ENCODE measurements at places on chromosomes 2 and 18.

GRCh38 chr2:42819160-42819559 lies 26.8 kb upstream of the HAAO start:
- no peak for DNase-seq

GRCh38 chr18:26992926-26993325 lies 127.4 kb upstream of the AQP4 start:
- DNase-seq: no peak

DNA sequence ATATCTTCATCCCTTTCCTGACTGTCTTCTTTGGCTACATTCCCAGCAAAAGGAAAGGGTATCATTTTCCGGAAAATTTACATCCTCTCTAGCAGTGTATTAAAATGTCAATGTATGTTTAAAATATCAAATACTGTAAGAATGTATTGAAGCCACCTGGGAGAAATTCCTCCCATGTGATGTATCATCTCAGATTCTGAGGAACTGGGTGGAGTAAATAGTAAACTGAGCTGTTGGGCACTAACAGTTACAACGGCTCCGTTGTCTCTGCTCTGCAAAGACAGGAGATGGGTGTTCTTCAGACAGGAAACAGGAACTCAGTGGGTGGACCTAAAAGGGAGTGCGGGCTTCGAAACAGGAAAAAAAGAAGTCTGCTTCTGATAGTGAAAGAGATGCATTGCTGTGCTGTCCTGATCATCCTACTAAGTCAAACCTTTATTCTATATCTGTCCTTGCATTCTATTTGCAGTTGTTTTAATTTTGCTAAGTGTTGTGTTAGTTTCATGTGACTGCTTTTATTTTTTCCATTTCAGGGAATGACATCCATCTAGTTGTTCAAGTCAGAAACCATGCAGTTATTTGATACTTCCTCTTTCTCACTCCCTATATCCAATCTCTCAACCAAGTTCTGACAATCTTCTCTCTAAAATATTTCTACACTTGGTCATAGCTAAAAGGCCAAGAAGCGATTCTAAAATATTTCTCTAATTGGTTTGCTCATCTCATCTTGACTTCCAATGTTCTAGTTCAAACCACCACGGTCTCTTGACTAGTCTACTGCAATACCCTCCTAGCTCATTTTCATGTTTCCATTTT lies 19.4 kb downstream of the DOK1 start:
- no peak for DNase-seq

DNA sequence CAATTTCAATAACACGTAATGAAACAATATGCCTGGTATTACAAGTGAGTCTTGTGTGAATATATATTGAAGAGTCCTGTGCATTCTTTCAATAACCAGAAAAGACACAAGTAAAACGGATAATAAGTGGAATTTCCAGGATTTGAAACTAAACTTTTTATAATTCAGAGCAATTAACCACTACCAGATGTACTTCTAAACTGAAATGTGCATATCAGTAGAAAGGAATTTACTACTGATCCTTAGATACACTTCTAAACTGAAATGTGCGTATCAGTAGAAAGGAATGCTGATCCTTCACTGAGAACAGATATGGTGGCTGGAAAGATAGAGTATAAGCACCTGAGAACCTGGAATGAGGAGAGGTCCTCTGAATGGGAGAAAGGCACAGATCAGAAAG lies 470.9 kb upstream of the SPHKAP start:
- no peak for DNase-seq

- no peak for DNase-seq
Observed at GRCh38 chr2:48247206-48247605, 282.7 kb upstream of the STON1 start.

GRCh38 chr2:158006961-158007719 lies 94.5 kb upstream of the UPP2 start:
- no peak for DNase-seq

GRCh38 chr2:65605743-65606058 lies 173.3 kb upstream of the SPRED2 start:
- DNase-seq: no peak

GRCh38 chr2:206212673-206213513 lies 53.2 kb downstream of the EEF1B2 start:
- DNase-seq: no peak

GRCh38 chr2:176085861-176086771 lies 2.4 kb upstream of the EVX2 start:
- no peak for DNase-seq

GRCh38 chr18:68543344-68543743 lies 171.6 kb downstream of the TMX3 start:
- DNase-seq: no peak

DNA sequence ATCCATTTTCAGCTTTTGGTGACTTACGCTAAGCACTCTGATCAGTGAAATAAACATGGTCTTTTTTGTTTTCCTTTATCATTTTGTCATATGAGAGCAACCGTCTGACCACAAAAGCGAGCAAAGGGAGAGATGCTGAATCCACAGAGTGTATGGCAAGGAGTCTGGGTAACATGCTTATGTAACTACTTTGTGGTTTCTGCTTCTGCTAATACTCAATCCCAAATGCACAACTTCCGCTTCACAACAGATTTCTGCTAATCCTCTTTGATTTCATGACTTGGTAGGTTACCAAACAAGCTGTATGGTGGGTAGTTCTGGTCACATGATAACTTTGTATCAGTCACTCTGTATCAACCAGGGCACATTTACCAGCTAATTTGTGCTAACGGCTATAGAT lies 908.4 kb upstream of the CRIM1 start:
- DNase-seq: no peak

DNA sequence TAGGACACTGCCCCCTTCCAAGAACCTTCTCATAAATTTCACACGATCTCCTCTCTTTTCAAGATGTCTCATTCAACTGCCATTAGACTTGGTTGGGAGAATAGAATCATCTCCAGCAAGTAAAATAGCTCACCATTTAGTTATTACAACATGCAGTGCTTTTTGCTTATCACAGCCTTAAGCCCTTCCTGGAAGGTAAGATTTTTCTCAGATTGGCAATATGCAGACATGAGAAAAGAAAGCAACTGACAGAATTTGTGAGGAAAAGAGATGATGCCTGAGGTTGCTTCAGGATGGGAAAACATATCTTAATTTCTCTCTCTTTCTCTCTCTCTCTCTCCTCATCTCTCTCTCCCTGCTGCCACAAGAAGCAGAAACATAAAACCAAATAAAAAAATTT lies 855.1 kb upstream of the ACVR2A start:
- no peak for DNase-seq

- no peak for DNase-seq
Observed at GRCh38 chr2:125656190-125656589, 999.8 kb upstream of the GYPC start.

DNA sequence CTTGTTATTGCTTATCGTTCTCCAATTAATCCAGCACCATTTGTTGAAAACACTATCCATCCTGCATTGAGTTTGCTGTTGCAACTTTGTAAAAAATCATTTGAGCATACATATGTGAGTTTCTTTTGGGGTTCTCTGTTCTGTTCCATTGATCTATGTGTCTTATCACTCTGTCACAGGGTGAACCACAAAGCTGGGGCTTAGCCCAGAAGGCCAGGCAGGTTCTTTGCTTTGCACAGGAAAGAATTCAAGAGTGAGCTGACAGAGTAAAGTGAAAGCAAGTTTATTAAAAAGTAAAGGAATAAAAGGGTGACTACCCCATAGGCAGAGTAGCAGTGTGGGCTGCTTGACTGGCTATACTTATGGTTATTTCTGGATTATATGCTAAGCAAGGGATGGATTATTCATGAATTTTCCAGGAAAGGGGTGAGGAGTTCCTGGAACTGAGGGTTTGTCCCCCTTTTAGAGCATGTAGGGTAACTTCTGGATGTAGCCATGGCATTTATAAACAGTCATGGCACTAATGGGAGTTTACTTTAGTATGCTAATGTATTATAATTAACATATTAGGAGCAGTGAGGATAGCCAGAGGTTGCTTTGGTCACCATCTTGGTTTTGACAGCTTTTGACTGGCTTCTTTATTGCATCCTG lies 46.8 kb downstream of the RNF138 start:
- no peak for DNase-seq

DNA sequence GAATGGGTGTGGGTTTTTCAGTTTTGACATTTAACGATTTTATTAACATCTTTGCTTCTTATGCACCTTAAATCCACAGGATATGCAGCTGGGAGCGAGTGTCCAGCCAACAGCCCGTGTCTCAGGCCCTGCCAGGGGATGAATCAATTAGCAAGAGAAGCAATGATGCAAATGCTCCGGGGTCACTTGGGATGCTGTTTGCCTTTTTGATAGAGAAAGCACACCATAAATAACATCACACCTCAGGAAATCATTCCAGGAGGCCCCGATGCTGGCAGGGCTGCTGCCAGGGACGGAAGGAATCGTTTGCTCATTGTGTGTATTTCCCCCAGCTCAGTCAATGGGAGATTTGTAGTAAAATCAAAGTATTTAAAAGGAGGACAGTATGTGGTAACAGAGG lies 394.0 kb upstream of the HNRNPA3 start:
- peak; percentile 10 for DNase-seq

DNA sequence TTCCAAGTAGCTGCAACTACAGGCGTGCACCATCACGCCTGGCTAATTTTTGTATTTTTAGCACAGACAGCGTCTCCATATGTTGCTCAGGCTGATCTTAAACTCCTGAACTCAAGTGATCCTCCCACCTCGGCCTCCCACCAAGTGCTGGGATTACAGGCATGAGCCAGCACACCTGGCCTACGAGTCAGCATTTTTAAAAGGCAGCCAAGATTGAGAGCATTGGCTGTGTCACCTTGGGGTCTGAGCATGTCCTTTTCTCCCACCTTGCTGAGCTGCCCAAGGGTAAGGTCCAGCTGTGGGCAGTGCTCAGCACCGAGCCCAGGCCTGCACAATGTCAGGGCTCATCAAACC lies 142.8 kb upstream of the LMAN1 start:
- DNase-seq: no peak

DNA sequence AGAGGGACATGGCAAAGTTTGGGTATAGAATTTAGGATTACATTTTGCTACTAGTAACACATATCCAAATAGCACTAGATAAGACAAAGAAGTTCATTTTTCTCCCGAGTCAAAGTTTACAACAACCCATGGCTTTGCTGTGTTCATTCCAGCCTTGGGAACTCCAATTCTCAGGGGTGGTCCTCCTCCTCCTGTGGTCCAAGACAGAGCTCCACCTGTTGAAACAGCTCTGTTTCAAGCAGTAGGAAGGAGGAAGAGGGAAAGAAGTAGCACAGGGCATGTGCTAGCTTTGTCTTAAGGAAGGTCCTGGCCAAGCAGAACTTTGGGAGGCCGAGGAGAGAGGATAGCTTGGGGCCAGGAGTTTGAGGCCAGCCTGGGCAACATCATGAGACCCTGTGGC lies 113.8 kb upstream of the SIX2 start:
- DNase-seq: no peak

GRCh38 chr18:57764995-57765394 lies 38.1 kb downstream of the ATP8B1 start:
- DNase-seq: no peak

- DNase-seq: no peak
Observed at GRCh38 chr18:7393080-7393479, 162.2 kb downstream of the LRRC30 start.

DNA sequence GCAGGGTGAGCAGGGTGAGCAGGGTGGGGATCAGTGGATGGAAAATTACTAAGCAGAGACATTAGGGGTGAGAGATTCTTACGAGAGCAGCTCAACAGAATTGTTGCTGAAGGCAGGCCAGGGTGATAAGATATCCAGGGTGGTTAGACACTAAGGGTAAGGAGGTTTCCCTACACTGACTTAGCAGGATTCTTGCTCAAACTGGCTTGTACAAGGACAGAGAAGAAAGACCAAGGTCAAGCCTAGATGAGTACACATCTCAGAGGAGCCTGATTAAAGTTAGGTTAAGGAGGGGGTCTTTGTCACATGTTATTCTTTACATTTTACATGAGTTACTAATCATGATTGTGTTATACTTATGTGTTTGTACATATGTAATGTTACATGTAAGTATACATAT lies 262.8 kb upstream of the FANCL start:
- DNase-seq: no peak

DNA sequence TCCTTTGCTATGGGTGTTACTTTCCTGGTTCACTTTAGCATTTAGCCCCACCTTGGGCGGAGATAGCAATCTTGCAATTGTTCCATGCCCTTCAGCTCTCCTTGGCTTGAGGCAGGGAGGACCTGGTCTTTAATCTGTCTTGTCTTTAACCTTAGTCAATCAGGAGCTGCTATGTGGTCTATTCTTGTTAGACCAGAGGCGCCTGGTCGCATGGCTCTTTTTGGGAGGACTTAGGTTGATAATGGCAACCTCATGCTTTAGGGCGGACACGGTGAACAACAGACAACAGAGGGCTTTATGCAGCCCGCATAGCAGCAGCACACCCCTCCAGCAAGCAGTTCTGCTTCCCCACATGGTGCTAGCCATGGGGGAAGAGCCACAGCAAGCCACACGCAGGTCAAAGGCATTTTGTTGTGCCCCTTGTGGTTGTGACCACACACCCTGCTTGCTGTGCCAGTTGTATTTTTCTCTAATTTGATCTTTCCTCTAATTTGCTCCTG lies 17.7 kb upstream of the ZDBF2 start:
- no peak for DNase-seq

GRCh38 chr2:241561832-241562231 lies 3.3 kb downstream of the BOK start:
- DNase-seq: no peak

DNA sequence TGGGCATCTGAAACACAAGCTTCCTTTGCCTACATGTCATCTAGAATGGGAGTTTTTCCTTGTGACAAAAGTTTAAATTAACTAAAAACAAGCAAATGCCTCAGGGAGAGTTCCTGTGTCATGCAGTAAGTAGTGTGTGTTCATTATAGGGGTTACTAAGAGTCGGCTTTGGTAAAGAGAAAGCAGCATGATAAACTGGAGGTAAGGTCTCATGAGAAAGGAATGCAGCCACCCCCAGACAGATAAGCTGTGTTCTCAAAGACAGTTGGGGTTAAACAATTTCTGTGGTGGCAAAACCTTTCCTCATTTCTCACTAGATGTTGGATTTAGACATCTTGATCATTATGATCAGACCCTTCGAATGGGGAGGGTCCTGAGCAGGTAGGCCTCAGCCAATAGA lies 129.7 kb downstream of the MAP4K4 start:
- DNase-seq: no peak

DNA sequence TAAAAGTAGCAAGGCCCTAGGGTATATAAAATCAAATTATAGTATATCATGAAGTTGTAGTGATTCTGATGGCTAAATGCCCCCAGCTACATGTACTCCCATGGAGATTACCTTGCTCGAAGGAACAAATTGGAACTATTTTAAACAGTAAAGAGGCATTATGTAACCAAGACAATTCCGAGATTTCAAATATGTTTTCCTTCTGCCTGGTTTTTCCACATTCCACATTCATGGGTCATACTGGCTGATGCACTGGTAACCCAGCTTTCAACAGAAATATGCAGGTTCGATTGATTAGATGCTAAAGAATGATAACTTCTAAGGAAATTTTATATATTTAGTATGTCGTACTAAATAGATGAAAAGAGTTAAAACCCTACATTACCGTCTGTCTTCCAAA lies 62.3 kb upstream of the MGAT4A start:
- no peak for DNase-seq

GRCh38 chr18:25669741-25670140 lies 317.8 kb upstream of the ZNF521 start:
- DNase-seq: no peak

Data from HEK293T (cell line).